Uterus (tissue), 4 donors: ENCODE measurements at places on chromosomes 5 and 9. TPM values are rescaled to one million over a fixed set of nuclear protein-coding genes. Genes with fewer than 3 reads are reported as not detected.

The GDA gene
- total RNA-seq = not detected

The BARHL1 gene
- not detected for total RNA-seq

The IFNB1 gene
- total RNA-seq = not detected

The ZNF618 gene
- 24.2 TPM for total RNA-seq

The PDGFRB gene
- total RNA-seq = 337 TPM

The JAKMIP2 gene
- total RNA-seq = 0.29 TPM

The MXD3 gene
- 9.5 TPM for total RNA-seq

The UQCRQ gene
- total RNA-seq = 167 TPM

The MYMK gene
- not detected for total RNA-seq

The BTNL8 gene
- 2.9 TPM for total RNA-seq

The SPATA31A3 gene
- total RNA-seq = not detected

The IL9 gene
- total RNA-seq = not detected

The FAM221B gene
- total RNA-seq = not detected

The FRMPD1 gene
- not detected for total RNA-seq

The ADGRD2 gene
- not detected for total RNA-seq

The PRR7 gene
- total RNA-seq = 1.9 TPM

The RGS7BP gene
- 10.5 TPM for total RNA-seq

The ANKRD31 gene
- 0.67 TPM for total RNA-seq

The CCDC183 gene
- total RNA-seq = 2.0 TPM

The NAIP gene
- total RNA-seq = 38.7 TPM

The DRD1 gene
- not detected for total RNA-seq

The TRIM7 gene
- total RNA-seq = 1.9 TPM

The TPPP gene
- total RNA-seq = 8.0 TPM

The PTPRD gene
- 1.2 TPM for total RNA-seq

The PCDHB12 gene
- total RNA-seq = 9.0 TPM

The NUDT12 gene
- total RNA-seq = 1.5 TPM

The ARL14EPL gene
- not detected for total RNA-seq

The PLPPR1 gene
- 0.41 TPM for total RNA-seq

The EPB41L4A gene
- total RNA-seq = 10.6 TPM

The SAP30L gene
- 46.6 TPM for total RNA-seq

The OBP2B gene
- total RNA-seq = not detected

The SPAG8 gene
- 6.0 TPM for total RNA-seq

The CSF2 gene
- not detected for total RNA-seq

The GFRA3 gene
- total RNA-seq = 0.30 TPM

The FCN2 gene
- not detected for total RNA-seq

The DPP7 gene
- total RNA-seq = 53.6 TPM

The AJM1 gene
- 3.6 TPM for total RNA-seq

The TAF11L5 gene
- not detected for total RNA-seq

The SNCAIP gene
- 15.3 TPM for total RNA-seq

The SLC4A9 gene
- not detected for total RNA-seq

The BHMT gene
- total RNA-seq = not detected

The GHR gene
- 7.7 TPM for total RNA-seq
